ENCODE measurements at places on chromosomes 6 and 20.
A peak's percentile ranks its signal among the peaks of the same experiment; 100 is the strongest.

GRCh38 chr6:86107985-86108384 lies 465.3 kb upstream of the SYNCRIP start:
- no peak for ATAC-seq

- ATAC-seq: no peak
Measured at GRCh38 chr20:54346276-54346675, 129.1 kb upstream of the DOK5 start.

GRCh38 chr6:106252687-106253086 lies 72.9 kb downstream of the ATG5 start:
- ATAC-seq: peak; percentile 8

DNA sequence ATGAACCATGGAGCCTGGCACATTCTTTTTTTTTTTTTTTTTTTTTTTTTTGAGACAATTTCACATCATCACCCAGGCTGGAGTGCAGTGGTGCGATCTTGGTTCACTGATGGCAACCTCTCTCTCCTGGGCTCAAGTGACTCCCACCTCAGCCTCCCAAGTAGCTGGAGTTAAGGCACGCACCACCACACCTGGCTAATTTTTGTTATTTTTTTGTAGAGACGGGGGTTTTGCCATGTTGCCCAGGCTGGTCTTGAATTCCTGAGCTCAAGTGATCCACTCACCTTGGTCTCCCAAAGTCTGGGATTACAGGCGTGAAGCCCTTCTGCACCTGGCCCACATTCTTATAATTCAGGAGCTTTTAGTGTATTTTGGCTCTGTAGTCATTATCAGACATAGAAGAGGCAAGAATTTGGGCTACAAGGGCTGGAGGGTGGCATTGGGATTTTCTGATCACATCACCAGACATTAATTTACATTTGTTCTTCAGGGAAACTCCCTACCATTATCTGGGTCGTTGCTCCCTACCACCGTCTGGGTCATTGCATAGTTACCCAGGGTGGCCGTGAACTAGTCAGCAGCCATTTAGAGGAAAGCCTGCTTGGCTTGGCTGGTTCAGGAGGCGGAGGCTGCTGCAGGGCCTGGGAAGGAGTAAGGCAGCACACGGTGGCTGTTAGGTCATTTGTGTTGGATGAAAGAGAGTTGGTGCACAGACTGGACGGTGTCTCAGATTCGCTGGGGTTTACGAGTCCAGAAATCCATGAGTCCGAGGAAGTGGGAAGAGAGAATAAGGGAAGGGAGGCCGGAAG lies 17.6 kb downstream of the ARID1B start:
- ATAC-seq: no peak

GRCh38 chr6:112156668-112157067 lies 69.3 kb downstream of the FAM229B start:
- ATAC-seq: no peak

All from SK-N-SH treated with all-trans-retinoic acid at 6 μM for 48 hours (cell line).